ENCODE measurements at places on chromosomes 1 and 21.

- DNase-seq: no peak
Observed at GRCh38 chr1:179663810-179664209, 72.2 kb downstream of the TDRD5 start.

GRCh38 chr1:198121056-198121826, 35.6 kb upstream of the NEK7 start:
- no peak for DNase-seq

DNA sequence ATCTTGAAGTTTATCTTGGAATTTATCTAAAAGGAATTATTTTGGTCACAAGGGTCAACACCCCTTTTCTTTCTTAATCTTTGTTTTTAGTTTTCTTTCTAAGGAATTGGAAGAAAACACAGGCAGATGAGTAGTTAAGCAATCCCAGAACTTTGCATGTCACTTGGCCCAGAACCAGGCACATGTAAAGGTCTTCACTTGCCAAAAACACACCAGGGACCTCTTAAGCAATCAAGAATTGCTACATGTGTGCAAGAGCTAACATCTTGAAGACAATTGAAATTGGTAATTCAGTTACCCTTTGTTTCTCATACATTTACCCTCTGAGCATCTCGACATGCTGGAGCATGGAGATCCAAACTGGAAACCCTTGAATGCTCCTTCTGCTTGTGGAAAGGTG, 114.2 kb downstream of the ZC3H11B start:
- DNase-seq: no peak

GRCh38 chr1:203028067-203028783, 1.9 kb downstream of the PPFIA4 start:
- no peak for DNase-seq

DNA sequence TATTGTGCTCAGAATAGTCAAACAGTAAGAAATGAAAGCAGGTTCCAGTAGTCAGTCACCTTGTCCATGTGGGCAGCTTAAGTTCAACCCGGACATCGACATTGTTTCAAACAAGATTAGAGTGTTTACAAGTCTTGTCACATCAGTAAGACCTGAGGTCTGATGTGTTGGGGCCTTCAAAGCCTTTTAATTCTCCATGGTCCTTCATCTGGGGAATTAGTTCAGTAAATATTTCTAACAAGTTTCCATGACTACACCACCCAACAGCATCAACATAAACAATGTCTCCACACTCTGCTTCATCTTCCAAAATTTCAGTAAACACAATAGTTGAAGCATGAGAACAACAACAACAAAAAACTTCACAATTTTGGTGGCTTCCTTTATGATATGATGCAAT, 15.1 kb upstream of the ADORA1 start:
- DNase-seq: no peak

DNA sequence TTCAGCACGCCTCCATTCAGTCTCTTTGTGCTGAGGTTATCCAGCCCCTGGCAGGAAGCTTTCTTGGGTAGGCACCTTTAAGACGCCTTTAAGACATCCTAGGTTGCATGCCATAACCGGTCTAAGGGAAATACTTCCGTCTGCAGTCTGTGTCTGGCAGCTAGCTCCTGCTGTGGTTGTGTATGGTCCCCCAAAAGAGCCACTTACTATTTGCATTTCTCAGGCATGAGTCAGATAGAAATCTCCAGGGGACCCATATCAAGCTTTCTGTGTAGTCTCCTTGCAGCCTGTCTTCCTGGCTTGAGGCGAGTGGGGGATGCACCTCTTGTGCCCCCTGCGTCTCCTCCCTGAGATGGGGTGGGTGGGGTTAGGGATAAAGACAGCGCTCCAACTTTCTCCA, 10.0 kb upstream of the RYR2 start:
- DNase-seq: no peak

- no peak for DNase-seq
Observed at GRCh38 chr21:40631211-40631610, 215.7 kb downstream of the DSCAM start.

DNA sequence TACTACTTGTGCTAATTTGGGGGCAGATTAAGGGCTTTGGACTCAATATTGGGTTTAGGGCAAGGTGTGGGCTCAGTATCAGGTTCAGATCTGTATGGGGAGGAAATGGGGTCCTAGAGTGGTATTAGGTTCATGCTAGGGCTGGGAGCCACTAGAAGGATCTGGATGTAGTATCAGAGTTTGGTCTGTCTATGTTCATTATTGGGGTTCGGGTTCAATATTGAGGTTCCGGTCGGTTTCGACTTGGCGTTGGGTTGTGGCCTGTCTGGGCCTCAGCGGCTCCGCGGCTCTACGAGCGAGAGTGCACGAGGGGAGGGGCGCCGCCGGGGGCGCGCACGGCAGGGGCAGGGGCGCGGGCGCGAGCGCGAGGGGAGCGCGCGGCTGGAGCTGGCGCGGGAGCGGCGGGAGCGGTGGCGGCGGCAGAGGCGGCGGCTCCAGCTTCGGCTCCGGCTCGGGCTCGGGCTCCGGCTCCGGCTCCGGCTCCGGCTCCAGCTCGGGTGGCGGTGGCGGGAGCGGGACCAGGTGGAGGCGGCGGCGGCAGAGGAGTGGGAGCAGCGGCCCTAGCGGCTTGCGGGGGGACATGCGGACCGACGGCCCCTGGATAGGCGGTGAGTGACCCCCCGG, at the start of gene PTPRF:
Gene PTPRF, plus strand, starts transcription at position 401 of the 624 bp plus-strand sequence. CDS start 14,193 bp downstream, outside the sequence.
- no peak for DNase-seq

GRCh38 chr1:78649628-78650027, at the start of gene IFI44:
Gene IFI44 (plus strand): TSS chr1:78649831. CDS start chr1:78650196, 365 bp downstream.
- DNase-seq: peak; percentile 76

Data from activated CD4-positive, alpha-beta T cell treated with anti-CD3 and anti-CD28 coated beads for 1 hour (primary cell).